ENCODE measurements at places on chromosomes 2 and 18. TPM values are rescaled to one million over a fixed set of nuclear protein-coding genes. Genes with fewer than 3 reads are reported as not detected.

Gene ELOA2
- not detected for total RNA-seq

- peak; percentile 21 for DNase-seq
- no peaks in the 10 kb centered on the region for H3K27me3 ChIP-seq
- no peak overlapping the region for H3K4me3 ChIP-seq
- no peaks in the 10 kb centered on the region for H3K4me1 ChIP-seq
- H3K36me3 ChIP-seq = no peaks in the 10 kb centered on the region
- no peak overlapping the region for H3K27ac ChIP-seq
Measured at GRCh38 chr2:232444409-232445148, 11.4 kb upstream of the ALPI start.

DNA sequence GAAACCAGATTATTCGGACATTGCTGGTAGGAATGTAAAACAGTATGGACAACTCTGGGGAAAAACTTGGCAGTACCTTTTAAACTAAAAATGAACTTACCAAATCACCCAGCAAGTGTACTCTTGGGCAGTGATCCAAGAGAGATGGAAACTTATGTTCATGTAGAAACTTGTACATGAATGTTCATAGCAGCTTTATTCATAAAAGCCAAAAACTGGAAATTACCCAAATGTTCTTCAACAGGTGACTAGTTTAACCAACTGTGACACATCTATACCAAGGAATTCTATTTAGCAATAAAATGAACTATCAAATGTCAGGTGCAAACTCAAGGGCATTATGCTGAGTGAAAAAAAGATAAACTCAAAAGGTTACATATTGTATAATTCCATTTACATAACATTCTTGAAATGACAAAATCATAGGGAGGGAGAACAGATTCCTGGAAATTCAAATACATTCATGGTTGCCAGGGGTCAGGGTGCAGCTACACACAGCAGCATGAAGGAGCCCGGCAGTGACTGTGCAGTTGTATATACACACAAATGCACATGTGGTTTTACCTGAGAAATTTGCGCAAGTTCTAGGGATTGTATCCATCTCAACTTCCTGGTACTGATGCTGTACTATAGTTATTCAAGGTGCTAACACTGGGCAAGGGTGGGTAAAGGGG lies 3.5 kb upstream of the RNU4ATAC start:
- H3K27me3 ChIP-seq = no peaks in the 10 kb centered on the region
- H3K4me3 ChIP-seq = no peak overlapping the region
- H3K27ac ChIP-seq = no peak overlapping the region
- H3K36me3 ChIP-seq = peaks cover 5% of the 10 kb centered on the region
- DNase-seq = no peak
- H3K4me1 ChIP-seq = peaks cover 14% of the 10 kb centered on the region

DNA sequence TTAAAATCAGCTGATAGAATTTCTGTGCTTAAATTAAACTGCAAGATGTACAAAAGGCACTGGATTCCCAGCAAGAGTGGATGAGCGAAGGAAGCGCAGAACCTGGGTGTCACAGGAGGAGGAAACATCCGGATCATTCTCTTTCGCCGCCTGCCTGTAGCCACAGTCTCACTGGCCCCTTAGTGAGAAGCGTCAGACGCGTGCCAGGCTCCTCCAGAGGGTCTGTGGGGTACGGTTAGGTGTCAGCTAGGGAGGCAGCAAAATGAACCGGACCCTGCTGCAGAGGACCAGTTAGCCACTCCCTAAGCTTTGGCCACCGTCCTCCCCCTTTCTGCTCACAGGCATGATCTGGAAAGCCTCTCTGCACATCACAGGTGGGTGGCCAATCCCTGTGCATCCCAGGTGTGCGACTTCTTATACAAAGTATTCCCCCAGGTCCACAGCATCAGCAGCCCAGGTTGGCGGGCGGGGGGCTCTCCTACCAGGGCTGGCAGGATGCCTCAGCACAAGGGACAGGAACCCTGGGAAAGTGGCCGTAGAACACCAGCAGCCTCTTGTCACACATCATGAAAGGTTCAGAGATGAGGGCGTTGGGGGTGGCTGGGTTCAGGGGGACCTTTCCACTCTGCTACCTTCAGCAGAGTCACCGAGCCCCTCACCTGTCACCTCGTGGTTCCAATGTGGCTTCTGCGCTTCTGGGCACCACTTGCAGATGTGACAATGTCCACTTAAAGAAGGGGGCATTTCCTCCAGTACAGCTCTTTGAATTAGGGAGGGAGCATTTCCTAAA lies 61.1 kb upstream of the SLC66A3 start:
- no peak overlapping the region for H3K4me3 ChIP-seq
- H3K4me1 ChIP-seq = no peaks in the 10 kb centered on the region
- no peak overlapping the region for H3K27ac ChIP-seq
- no peaks in the 10 kb centered on the region for H3K27me3 ChIP-seq

- peaks cover 45% of the 10 kb centered on the region for H3K4me1 ChIP-seq
- peaks cover 56% of the 10 kb centered on the region for H3K27me3 ChIP-seq
- H3K27ac ChIP-seq = no peak overlapping the region
- DNase-seq = no peak
Measured at GRCh38 chr2:199458009-199458805, 468 bp upstream of the SATB2 start.

DNA sequence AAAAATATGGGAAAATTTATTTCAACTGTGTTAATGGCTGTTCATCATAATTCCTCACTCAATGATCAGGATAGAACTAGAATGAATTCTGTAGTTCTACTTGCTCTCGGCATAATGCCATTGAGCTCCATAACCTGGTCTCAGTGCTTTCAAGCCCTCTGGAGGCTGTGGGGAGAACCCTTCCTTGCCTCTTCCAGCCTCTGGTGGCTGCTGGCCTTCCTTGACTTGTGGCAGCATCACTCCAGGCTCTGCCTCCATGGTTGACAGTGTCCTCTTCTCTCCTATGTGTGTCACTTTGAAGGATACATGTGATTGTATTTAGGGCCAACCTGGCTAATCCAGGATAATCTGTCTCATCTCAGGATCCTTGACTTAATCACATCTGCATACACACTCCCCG lies 26.9 kb upstream of the CABYR start:
- H3K4me1 ChIP-seq = no peaks in the 10 kb centered on the region
- no peaks in the 10 kb centered on the region for H3K27me3 ChIP-seq
- no peaks in the 10 kb centered on the region for H3K36me3 ChIP-seq
- DNase-seq = no peak

DNA sequence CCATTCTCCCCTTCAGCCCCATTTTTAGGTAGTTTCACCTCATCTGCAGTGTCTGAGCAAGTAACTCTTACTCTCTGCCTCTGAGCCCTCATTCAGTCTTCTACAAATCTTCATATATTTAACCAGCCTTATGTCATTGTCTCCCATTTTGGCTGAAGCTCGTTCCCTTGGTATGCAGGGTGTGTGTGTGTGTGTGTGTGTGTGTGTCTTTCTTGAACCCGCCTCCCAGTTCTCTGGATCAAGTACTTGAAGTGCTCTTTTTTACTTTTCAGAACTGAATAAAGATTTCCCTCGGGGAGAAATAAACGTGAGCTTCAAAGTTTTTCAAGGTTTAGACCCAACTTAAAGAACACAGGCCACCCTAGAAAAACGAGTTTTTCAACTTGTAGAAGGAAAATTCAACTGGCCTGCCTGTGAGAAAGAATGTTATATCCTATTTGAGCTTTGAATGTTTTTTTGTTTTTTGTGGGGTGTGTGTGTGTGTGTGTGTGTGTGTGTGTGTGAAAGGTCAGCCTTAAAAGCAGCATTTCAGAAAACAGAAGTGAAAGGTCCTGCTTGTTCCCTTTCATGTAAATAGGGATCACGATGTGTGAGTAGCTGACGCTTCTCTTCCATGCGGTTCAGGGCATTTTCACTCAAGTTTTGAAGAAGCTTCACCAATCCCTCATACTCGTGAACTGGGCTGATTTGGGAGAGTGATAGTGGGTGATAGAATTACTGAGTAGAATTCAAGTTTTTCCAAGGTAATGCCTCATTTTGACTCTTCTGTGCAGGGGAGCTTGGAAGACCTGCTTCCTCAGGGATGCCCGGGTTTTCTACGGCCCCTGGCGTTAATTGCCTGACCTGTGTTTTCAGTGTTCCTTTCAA lies 50.6 kb upstream of the EML6 start:
- H3K27ac ChIP-seq = peak overlapping the region; percentile 80
- peaks cover 69% of the 10 kb centered on the region for H3K4me1 ChIP-seq
- peak; percentile 38 for DNase-seq
- H3K27me3 ChIP-seq = no peaks in the 10 kb centered on the region

- H3K36me3 ChIP-seq = no peaks in the 10 kb centered on the region
- H3K4me3 ChIP-seq = no peak overlapping the region
- H3K27me3 ChIP-seq = no peaks in the 10 kb centered on the region
Measured at GRCh38 chr2:213199871-213200270, 48.5 kb upstream of the IKZF2 start.

- H3K27me3 ChIP-seq = no peaks in the 10 kb centered on the region
- no peaks in the 10 kb centered on the region for H3K36me3 ChIP-seq
- DNase-seq = no peak
- H3K27ac ChIP-seq = no peak overlapping the region
- H3K4me1 ChIP-seq = no peaks in the 10 kb centered on the region
Measured at GRCh38 chr2:147588191-147588590, 256.6 kb upstream of the ACVR2A start.

Gene INHBB
- total RNA-seq = 27.5 TPM

DNA sequence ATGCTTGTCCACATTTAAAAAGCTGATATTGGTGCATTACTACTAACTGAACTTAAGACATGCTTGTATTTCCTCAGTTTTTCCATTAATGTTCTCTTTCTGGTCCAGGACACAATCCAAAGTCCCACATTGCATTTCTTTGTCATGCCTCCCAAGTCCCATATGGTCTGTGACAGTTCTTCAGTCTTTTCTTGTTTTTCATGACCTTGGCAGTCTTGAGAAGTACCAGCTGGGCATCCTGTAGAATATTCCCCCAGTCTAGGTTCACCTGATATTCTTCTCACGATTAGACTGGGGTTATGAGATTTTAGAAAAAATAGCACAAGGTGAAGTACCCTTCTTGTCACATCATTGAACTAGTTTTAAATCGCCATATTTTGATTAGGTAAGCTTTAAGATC lies 10.3 kb upstream of the ZBTB14 start:
- no peak for DNase-seq
- H3K4me3 ChIP-seq = no peak overlapping the region
- H3K27me3 ChIP-seq = no peaks in the 10 kb centered on the region
- no peaks in the 10 kb centered on the region for H3K36me3 ChIP-seq
- H3K4me1 ChIP-seq = no peaks in the 10 kb centered on the region
- H3K27ac ChIP-seq = no peak overlapping the region

DNA sequence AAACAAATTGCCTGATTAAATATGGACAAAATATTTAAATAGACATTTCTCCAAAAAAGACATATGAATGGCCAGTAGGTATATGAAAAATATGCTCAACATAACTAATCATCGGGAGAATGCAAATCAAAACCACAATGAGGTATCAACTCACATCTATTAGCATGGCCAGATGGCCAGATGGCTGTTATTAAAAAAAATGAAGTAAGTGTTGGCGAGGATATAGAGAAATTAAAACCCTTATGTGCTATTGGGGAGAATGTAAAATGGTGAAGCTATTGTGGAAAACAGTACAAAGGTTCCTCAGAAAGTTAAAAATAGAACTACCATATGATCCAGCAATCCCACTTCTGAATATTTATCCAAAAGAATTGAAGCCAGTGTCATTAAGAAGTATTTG lies 272.3 kb upstream of the ZNF804A start:
- no peaks in the 10 kb centered on the region for H3K36me3 ChIP-seq
- no peak overlapping the region for H3K27ac ChIP-seq
- no peaks in the 10 kb centered on the region for H3K27me3 ChIP-seq

- no peaks in the 10 kb centered on the region for H3K36me3 ChIP-seq
- H3K4me1 ChIP-seq = no peaks in the 10 kb centered on the region
- no peak for DNase-seq
- no peaks in the 10 kb centered on the region for H3K27me3 ChIP-seq
- H3K4me3 ChIP-seq = no peak overlapping the region
Measured at GRCh38 chr2:124698979-124699565, 674.0 kb downstream of the CNTNAP5 start.

DNA sequence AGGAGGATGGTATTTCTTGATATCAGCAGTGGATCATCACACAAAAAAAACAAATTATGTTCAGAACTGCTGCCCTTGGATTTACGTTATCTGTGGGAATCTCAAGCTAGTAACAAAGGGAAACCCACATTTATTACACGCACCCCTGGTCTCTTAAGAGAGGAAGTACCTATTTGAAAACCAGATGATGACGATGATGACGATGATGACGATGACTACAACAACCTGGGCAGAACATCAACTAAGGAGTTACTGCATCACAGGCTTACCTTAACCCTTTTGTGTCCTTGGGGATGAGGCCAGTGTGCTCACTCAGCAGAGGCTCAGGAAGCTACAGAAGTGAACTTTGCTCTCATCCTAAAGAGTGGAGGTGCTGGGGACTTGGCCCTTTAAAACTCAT lies 169.4 kb downstream of the FSHR start:
- H3K27me3 ChIP-seq = no peaks in the 10 kb centered on the region
- H3K4me3 ChIP-seq = no peak overlapping the region
- H3K4me1 ChIP-seq = peaks cover 12% of the 10 kb centered on the region
- no peak for DNase-seq

Gene CCNT2
- 40.1 TPM for total RNA-seq

DNA sequence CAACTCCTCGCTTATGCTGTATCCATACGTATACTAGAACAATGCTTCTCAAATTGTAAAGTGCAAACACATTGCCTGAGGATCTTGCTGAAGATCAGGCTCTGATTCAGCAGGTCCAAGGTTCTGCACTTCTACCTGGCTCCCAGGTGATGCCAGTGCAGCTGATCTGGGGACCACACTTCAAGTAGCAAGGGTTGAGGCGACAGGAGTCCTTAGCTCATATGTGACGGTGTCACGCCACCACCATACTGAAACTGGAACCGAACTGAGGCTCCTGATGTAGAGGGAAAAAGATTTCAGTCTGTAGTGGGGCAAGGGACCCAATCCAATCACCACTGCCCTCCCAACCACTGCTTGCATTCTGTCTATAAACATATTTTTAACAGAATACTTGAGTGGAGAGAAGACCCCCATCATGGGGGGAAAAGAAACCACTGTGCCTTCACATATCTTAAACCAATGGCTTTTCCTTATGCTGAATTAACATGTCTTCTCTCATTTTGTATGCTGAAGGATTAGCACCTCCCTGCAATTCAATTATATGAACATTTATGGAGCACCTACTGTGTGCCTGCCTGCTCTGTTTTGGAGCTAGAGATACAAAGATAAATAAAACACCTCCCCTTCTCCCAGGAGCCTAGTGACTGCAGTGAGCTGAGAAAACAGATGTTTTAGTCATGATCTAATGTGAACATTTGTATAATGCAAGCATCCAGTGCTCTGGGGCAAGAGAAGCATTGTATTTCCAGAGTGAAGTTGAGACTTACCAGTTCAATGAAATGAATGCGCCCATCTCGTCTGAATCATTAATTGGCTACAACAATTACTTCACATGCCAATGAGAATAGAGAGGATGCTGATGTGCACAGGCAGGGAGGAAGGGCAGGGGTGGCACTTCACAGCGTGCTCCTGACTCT lies 6.6 kb upstream of the ASAP2 start:
- H3K4me1 ChIP-seq = no peaks in the 10 kb centered on the region
- no peak overlapping the region for H3K27ac ChIP-seq
- H3K36me3 ChIP-seq = no peaks in the 10 kb centered on the region
- DNase-seq = no peak
- H3K27me3 ChIP-seq = no peaks in the 10 kb centered on the region
- no peak overlapping the region for H3K4me3 ChIP-seq

GRCh38 chr18:21342372-21342771 lies 100.3 kb downstream of the GREB1L start:
- H3K4me1 ChIP-seq = peaks cover 11% of the 10 kb centered on the region
- DNase-seq = no peak
- no peaks in the 10 kb centered on the region for H3K27me3 ChIP-seq
- no peak overlapping the region for H3K4me3 ChIP-seq

Gene ATOH8
- 98.4 TPM for total RNA-seq
